Left lung (tissue), 14 donors: ENCODE measurements at places on chromosomes 2 and 18. TPM values are rescaled to one million over a fixed set of nuclear protein-coding genes. Genes with fewer than 3 reads are reported as not detected.

DNA sequence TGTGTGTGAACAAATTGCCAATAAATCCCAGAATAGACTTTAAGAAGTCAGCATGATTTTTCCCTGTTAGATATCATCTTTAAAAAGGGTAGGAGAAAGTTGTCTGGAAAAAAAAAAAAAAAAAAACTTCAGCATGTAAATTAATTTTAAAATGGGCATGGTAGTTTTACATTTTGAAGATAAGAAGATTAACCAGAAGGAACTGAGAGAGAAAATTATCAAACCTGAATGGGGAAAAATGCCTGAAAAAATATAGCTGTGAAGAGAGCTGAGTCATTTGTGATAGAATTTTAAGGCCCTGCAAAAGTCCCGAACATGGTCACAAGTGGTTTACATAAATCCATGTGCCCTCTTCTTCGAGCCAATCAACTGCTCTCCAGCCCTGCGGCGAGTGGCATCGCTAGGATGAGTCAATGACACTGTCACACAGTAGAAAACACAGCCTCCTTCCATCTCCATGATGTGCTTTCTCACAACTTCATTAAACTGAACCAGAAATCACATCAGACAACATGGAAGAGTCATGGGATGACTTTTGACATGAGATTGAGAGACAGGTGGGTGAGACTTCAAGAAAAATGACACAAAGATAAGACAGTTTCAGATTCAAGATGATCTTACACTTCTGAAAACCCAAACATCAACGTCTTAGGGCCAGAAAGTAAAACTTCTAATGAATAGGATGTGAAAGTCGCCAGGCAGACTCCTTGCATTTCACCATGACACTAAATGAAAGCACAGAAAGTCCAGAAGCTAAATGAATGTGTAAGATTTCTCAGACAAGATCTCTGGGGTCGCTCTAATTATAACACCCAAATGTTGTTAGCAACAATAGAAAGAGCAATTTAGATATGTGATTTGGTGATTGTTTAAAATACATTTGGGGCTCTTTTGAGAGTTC lies 273.0 kb upstream of the ID2 start:
- no peak for DNase-seq

FHOD3 gene
- 1.7 TPM for polyA plus RNA-seq

RFX8 gene
- 1.4 TPM for polyA plus RNA-seq

DNA sequence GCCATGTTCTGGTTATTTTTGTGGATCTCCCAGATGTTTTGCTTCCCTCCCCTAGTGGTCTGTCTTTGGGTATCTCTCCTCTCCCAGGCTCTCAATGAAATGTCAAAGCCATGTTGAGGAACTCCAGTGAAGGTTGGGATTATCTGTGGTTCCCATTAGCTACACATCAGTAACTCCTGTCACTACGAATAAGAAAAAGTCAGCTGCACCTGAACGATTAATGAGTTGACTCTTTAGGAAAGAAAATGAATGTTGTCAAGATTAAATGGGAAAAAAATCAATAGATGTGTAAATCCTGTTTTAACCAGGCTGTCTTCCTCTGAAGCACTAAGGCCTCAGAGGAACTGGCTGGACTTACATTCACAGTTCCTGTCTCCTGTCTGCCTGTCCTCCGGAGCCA lies 94.0 kb upstream of the DAPL1 start:
- no peak for DNase-seq

PJVK gene
- polyA plus RNA-seq = 13.6 TPM

- no peak for DNase-seq
Measured at GRCh38 chr2:223970343-223971128, 13.3 kb downstream of the MRPL44 start.

- DNase-seq = no peak
Measured at GRCh38 chr18:12315911-12316310, 7.9 kb downstream of the TUBB6 start.

DNA sequence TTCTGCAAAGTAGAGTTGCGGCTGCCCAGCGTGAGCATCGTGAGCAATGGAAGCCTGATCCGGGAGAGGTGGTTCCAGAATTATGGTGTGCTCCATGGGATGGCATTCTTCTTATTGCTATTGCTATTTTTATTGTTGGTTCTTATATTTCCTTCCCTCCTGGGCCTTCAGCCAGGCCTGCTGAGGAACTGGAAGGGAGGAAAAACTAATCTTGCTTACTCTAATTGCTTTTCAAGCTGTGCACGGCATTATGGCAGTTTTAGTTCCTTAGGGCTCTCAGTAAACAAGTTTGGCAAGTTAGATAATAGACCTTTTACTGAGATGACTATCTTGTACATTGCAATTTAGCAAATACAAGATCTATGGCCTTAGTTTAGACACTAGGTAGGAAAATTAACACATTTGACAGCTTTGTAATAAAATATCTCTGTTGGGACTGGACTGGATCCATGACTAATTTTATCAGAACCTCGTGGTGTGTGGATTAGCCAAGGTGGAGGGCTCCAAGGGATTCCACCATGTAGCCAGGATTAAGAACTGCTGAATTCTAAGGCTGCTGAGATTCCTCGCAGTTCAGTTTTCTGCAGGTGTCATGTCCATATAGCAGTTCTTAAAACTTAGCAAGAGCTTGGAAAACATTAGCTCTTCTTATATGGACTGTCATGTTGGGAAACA lies 6.0 kb downstream of the RSAD2 start:
- DNase-seq = peak; percentile 81

GRCh38 chr2:60502144-60502543 lies 51.3 kb downstream of the BCL11A start:
- DNase-seq = no peak

- no peak for DNase-seq
Measured at GRCh38 chr2:98157557-98157956, 70.6 kb downstream of the VWA3B start.

DNA sequence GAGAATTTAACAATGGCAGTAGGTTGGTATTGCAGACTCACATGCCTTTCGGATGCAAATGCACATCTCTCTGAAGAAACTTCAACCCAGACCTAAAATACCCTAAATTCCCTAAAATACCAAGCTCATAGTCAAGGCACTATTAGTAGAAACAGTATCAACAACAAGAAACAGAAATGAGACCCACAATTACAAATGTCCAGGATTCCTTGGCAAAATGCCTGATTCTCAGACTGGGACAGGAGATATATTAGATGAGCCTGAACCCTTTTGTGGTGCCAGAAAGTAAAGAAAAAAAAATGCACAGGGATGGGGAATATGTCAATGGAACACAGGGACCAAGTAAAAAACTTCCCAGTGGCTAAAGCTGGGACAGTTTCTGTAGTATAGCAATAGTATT lies 77.2 kb downstream of the NAT8 start:
- no peak for DNase-seq

CHRND gene
- polyA plus RNA-seq = not detected

GRCh38 chr2:11581124-11581796 lies 47.4 kb downstream of the GREB1 start:
- DNase-seq = peak; percentile 63

THSD7B gene
- polyA plus RNA-seq = 2.4 TPM

NR4A2 gene
- polyA plus RNA-seq = 1.9 TPM

DNA sequence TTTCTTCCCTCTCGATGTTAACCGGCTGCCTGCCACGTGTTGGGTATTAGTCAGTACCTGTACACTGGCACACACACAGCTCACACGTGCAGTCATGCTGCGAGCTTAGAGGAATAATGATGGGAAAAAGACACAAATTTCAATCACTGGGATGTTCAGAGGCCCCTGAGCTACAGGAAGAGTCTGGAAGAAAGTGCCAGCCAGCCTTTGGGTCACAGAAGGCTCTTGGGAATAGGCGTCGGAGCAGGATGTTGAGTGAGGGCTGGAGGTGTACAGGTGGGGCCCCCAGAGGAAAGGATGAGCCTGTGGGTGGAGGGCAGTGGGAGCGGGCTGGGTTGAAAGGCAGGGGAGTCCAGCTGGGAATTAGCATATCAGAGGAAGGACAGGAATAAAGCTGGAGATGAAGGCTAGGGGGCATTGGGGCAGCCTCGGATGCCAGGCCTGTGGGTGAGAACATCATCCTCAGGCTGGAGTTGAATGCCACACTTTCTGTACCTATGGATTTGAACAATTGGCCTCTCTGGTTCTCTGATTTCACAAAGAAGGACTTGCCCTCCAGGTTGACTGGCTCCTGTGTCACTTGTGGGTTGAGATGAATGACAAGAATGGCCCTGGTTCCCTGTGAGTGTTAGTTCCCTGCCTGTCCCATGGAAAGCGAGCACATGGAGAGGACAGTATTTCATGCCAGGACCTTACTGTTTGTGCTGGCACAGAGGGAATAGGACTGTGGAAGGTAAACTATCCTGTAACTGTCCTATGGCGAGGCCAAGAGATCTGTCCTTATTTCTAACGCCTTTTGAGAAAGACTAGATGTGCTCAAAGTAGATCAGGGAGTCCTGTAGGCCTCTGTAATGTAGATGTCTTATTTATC lies 40.6 kb downstream of the GREB1 start:
- DNase-seq = no peak

- DNase-seq = no peak
Measured at GRCh38 chr2:119682578-119682977, 3.6 kb downstream of the TMEM177 start.

GRCh38 chr2:217669831-217670230 lies 333.0 kb downstream of the TNS1 start:
- DNase-seq = no peak

- DNase-seq = no peak
Measured at GRCh38 chr2:24888177-24888576, 31.9 kb downstream of the ADCY3 start.

GRCh38 chr2:58574873-58575272 lies 333.7 kb upstream of the FANCL start:
- no peak for DNase-seq

DNA sequence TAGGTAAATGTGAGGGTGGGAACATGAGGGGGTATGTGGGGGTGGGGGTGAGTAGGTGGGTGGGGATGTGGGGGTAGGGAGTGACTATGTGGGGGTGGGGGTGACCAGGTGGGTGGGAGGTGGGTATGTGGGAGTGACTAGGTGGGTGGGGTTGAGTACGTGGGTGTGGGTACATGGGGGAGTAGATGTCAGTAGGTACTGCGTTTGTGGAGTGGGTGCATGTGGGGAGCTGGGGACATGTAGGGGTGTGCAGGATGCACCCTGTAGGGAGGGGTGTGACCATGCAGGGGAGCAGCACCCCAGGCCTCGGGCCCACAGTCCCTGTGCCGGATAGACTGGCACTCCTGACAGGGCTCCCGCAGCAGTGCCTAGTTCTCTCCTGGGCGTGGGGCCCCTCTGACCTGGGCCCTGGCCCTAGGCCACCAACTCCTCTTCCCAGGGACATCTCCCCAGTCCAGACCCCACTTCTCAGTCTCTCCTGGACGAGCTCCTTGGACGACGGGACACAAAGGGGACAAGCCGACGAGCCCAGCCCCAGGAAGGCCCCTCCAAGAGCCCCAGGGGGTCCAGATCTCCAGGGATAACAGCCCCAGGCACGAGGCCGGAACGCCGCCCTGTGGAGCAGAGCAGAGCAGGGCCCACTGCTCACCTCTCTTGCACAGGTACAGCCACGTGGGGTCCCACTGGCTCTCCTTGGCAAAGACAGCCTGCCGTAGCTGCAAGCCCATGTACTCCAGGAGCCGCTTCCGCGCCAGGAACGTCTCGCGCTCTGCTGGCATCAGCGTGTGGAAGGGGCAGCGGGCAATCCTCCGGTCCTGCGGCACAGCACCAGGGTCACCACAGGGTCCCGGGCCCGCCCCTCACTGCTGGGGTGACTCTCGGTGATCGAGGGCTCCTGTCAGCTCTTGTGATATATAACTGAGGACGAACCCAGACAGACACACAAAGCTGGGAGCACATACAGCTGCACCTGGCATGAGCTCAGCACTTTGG lies 58.2 kb downstream of the ANKMY1 start:
- no peak for DNase-seq

DNA sequence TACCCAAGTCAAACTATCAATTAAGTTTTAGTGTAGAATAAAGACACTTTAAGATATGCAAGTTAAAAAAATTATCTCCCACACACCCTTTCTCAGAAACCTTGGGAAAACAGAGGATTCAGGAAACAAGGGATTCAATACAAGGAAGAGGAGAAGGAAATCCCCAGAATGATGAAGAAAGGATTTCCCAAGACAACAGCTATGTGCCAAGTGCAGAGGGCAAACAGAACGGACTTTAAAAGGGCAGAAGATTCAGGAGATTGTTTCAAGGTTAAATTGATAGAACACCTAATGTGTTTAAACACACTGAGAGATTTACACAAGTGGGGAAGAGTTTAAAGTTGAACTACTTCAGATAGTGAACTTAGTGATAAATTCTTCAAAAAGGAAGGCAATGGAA lies 71.5 kb upstream of the EPAS1 start:
- no peak for DNase-seq
